ENCODE measurements at places on chromosomes 6 and 20.

DNA sequence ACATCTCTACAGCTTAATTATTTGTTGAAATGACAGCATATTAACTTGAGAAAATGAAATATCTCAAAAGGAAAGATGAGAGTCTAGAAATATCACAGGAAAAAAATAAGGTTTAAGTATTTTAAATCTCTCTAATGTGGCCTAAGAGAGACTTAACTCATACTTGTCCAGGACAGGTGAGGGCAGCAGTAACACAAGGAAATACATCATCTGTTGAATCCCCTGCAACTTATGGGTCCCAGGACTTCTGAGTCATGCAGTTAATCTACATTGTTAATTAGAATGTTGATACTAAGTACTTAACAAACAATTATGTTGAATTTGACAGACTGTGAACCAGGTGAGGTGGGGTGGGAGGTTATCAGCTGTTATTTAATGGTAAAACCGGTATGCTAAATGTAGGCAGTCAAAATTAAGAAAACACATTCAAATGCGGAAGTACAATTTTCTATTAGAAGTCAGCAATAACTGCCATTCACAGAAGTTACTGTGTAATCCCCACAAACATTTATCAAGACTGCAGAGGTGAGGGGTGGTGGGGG, 87.9 kb downstream of the CEP57L1 start:
- DNase-seq = no peak

DNA sequence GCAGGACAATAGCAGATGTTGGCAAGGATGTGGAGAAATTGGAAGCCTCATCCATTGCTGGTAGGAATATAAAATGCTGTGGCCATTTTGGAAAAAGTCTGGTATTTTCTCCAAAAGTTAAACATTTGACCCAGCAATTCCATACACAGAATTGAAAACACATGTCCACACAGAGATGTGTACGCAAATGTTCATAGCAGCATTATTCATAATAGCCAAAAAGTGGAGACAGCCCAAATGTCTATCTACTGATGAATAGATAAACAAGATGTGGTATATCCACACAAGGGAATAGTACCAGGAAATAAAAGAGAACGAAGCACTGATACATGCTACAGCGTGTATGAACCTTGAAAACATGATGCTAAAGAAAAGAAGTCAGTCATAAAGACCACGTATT, 40.5 kb downstream of the CFAP61 start:
- no peak for DNase-seq

DNA sequence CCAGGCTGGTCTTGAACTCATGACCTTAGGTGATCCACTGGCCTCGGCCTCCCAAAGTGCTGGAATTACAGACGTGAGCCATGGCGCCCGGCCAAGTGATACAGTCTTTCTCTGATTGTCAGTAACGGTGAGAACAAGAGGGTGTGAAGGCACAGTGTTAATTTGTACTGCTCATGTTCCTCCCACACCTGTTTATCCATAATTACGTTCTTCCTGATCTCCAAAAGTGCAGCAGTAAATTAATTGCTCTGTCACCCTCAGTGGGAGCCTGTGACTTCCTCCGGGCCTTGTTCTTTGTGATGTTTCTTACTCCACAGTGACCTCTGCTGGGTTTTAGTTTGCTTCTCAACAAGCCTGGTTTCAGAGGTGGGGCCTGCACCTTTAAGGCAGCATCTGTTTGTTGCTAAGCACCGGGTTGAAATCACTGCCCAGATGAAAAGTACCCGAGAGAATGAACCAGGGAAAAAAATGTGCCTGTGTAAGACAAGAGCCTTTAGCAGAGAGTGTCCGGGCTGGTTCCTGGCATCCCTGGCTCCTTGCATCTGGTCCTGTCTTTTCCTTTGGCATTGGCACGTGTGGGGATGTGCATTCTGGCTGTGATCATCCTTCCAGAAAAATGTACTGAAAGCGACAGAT, 89.1 kb upstream of the CLDN20 start:
- peak; percentile 82 for DNase-seq

DNA sequence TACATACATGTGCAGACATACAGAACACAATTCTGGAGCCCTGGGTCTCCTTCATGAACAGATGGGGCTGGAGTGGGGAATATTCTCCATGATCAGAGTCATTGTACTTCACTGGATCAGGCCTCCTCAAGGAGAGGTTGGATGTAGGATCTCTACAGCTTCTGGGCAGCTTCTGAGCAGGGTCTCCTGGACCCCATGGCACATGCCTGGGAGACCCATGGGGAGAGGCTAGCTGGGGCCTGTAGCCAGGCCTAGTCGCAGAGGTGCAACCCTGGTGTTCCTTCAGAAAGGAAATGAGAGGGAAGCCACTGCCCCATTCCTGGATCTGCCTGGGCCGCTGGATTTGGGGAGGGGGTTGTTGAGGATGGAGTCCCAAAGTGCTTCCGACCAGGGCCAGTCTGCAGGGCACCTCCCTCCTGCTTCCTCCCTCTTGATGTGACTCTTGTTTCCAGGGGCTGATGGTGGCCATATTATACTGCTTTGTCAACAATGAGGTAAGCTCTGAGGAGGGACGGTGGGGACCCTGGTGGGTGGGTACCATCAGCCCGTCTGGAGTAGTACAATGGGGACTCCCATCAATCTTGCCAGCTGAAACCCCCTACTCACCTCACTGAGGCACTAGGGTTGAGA, 31.8 kb downstream of the GLP1R start:
- DNase-seq = no peak

DNA sequence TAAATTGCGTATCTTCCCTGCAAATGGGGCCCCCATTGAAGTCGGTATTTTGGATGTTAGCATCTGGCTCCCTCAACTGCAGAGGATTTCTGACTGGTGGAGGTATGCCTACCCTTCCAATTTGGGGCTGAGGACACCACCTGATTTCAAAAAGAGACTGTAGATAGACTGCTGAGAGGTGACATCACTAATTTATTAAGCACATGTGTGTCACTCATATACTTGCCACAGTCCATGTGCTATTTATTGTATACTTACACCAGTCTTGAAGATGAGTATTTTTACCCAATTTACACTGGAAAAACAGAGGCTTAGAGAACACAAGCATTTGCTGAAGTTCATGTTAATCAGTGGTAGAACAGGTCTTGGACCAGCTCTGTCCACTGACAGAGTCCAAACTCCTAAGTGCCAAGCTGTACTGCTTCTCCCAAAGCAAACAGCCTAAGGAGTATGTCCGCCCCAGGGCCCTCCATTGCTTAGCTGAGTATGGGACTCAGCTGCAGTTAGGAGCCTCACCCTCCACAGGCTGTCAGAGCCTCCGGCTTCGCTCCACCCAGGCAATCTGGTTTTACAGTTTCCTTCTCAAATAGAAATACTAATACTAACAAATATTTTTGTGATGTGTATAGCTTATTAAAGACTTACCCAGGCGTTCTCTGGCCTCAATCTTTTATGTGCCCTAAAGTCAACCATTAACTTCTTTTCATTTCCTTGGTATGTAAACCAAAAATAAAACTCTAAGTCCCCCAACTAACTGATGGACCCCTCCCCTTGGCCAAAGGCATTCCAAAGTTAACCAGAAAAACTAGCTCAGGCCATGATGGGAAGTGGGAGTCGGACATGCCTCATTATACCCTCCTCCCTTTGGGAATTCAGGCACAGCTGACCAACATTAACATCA, 17.5 kb downstream of the RIN2 start:
- no peak for DNase-seq

Measured in activated effector memory CD4-positive, alpha-beta T cell treated with anti-CD3 and anti-CD28 coated beads, Interleukin-2, amount 50 U/mL, for 16 hours (primary cell).